ENCODE measurements at places on chromosomes 5 and 9. TPM values are rescaled to one million over a fixed set of nuclear protein-coding genes. Genes with fewer than 3 reads are reported as not detected.

FSTL4 gene
- not detected for total RNA-seq

CCDC180 gene
- 0.38 TPM for total RNA-seq

C5orf58 gene
- total RNA-seq = not detected

GADD45G gene
- 0.38 TPM for total RNA-seq

Data from regular cardiac myocyte (primary cell).